Endodermal cell (in vitro differentiated cells): ENCODE measurements at places on chromosomes 12 and 14. TPM values are rescaled to one million over a fixed set of nuclear protein-coding genes. Genes with fewer than 3 reads are reported as not detected.
A peak's percentile ranks its signal among the peaks of the same experiment; 100 is the strongest.

The AQP2 gene
- not detected in 3 replicates for total RNA-seq

DNA sequence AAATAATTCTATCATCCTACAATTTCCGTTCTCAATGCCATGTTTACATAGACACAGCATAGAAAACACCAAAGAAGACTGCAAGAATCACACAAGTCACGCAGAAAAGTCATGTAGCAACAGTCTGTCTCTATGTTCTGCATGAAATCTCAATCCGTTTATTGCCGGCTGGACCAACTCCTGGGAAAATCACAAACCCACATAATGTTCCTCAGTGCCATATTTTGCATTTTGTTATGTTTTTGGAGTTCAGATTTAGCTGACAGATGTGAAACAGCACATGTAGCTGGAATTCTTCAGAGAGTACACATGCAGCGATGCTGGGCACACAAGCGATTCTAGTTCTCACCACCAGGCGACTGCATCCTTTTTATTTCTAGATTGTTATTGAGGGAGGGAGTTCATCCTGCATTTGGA lies 193.1 kb downstream of the APAF1 start:
- peak; percentile 76 for DNase-seq
- no peaks in the 10 kb centered on the region for H3K27me3 ChIP-seq
- no peak overlapping the region for H3K4me3 ChIP-seq

DNA sequence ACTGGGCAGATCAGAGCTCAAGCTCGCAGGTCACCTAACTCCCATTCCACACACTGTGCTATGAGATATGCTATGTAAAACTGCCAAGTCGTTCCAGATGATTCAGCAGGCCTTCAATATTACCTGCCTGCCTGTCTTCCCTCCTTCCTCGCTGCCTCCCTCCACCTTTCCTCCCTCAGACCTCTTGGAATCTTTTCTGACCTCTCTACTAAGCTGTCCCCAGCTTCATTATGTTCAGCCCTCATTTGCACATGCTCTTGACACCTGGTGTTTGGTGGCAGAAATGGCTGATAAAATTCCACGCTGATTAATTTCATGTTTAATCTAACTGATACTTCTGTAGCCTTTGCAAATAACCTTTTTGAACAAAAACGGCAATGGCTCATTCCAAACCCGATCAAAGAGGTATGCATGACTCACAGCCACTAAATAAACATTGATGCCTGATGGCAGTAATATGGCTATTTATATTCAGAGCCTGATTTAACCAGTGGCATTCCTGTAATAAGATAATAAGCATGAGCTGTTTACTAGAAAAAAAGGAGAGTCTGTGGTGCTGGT lies 130.8 kb upstream of the EGLN3 start:
- DNase-seq: no peak
- H3K36me3 ChIP-seq: no peaks in the 10 kb centered on the region
- no peak overlapping the region for H3K27ac ChIP-seq
- H3K27me3 ChIP-seq: no peaks in the 10 kb centered on the region
- no peak overlapping the region for H3K4me3 ChIP-seq
- H3K4me1 ChIP-seq: no peaks in the 10 kb centered on the region

The CLEC7A gene
- total RNA-seq: not detected in 2 replicates

DNA sequence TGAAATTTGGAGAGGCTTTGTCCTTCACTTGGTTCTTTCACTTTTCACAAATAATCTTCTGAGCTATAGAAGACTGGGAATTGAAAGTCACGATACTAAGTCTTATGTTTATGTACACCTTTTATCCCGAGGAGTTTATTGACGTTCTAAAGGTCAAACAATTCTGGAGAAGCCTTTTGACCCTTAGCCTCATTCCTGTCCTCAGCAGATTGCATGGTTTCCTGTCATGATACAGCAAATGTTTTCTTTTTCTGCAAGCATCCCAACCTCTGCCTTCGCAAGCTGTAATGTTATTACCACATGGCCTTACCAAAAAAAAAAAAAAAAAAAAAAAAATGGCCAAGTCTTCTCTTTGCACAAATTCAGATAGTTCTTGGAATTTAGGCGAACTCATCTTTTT lies 411.7 kb upstream of the FLRT2 start:
- DNase-seq: no peak
- no peak overlapping the region for H3K27ac ChIP-seq
- no peak overlapping the region for H3K4me3 ChIP-seq
- H3K36me3 ChIP-seq: no peaks in the 10 kb centered on the region
- no peaks in the 10 kb centered on the region for H3K4me1 ChIP-seq
- no peaks in the 10 kb centered on the region for H3K27me3 ChIP-seq
